Brain microvascular endothelial cell (primary cell): ENCODE measurements at places on chromosomes 3 and 15.

DNA sequence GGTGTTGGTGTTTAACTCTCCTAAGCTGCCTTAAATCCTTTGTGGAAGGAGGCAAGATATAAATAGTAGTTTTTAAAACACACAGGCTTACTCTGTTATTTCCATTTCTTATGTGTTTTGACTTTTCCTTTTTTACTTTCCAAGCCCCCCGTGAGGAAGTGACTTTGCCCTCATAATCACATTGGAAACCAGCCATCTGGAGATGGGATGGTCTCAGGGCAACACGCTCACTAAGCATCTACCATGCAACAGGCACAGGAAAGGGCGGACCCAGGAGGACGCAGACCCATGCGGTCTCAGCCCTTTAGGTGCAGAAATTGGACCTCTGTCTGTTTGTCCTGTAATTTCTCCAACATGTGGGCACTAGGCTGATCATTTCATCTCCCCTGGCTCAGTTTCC is 115.7 kb downstream of the PDZRN3 start:
- no peak for DNase-seq

- no peak for DNase-seq
Measured at GRCh38 chr3:182399978-182400737, 393.1 kb upstream of the ATP11B start.

DNA sequence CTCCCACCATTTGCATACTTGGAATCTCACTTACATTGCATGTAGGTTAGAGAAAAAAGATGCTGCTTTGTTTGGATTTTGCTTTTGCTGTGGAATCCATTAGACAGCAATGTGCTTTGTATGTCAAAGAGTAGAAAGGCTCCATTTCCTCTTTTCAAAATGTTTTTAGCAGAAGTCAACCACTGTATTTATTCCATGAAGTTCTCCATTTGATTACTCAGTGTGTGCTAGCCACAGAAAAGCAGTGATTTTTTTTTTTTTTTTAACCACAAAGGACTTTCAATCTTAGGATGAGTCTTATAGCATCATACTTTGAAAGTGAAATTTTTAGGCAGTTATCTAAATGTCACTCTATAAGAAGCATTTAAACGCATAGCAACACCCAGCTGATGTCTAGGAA is 285.0 kb upstream of the ADAMTS9 start:
- no peak for DNase-seq

DNA sequence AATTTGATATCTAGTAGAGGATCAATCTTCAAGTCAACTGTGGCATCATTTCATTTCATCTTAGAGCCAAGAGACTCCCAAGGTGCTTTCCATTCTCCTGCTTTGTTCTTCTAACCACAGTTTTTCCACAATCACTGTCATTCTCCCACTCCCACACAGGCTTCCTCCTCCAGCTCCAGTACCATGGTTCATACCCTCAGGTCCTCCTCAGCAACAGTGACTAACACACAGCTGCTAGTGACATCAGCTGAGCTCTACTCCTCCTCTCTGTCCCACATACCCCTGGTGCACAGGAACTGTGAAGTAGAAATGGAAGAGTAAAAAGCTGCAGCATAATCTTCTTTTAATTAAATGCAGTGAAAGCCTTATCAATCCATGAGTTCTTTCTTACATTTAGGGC is 200.2 kb upstream of the DPH6 start:
- peak; percentile 66 for DNase-seq

DNA sequence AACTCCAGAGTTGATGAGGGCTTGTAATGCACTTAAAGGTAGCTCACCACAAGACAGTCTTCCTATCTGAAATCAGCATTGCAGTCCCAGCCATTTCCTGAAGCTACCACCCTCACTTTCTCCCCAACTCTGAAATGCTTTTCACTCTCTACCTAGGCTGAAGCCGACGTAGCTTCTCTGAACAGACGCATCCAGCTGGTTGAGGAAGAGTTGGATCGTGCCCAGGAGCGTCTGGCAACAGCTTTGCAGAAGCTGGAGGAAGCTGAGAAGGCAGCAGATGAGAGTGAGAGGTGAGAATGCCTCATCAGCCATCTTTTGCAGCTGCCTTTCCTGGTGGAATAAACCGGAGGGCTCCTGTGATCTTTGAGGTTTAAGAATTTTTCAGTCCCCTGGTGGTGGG is 14.3 kb downstream of the TPM1 start:
- DNase-seq, result no peak

DNA sequence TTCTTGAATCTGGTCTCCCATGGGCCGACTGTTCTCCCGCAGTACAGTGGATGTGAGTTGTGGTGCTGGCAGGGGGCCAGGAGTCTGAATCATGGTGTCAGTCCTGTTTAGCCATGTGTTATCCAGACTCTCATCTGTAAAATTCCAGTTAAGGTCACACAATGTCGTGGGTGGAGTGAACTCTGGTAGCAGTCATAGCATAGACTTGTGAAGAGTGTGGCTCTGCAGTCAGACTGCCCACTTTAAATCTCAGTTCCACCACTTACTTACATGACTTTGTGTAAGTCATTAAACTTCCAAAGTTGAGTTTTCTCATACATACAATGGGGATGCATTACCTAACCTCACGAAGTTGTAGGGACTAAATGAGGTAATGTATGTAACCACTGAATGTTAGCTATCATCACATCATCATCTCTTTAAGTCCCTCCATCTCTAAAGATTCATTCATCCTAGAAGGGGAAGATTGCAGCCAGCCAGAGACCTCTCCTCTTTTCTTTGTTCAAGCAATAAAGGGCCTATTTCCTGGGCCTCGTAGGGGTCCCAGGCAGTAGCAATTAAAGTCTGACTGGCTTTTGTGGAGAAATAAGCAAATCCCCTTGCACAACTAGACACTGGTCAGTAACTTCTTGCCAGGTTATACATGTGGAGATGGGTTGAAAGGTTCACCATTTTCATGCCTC is 93.9 kb downstream of the PCCB start:
- DNase-seq, result peak; percentile 99

DNA sequence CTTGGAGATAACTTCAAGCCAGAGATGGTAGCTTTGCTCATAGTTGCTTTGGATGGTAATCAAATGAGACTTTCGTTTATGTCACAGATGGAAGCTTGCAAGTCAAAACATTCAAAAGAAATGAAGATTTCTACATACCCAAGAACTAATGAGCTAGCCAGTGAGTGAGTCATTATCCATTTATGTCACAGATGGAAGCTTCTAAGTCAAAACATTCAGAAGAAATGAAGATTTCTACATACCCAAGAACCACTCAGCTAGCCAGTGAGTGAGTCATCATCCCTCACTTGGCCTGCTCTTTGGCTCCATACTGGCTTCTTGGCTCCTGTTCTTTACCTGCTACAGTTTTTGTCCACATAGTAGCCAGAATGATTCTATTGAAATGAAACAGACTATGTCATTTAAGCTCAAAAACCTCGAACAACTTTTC is 559.8 kb upstream of the CBLB start:
- peak; percentile 97 for DNase-seq

DNA sequence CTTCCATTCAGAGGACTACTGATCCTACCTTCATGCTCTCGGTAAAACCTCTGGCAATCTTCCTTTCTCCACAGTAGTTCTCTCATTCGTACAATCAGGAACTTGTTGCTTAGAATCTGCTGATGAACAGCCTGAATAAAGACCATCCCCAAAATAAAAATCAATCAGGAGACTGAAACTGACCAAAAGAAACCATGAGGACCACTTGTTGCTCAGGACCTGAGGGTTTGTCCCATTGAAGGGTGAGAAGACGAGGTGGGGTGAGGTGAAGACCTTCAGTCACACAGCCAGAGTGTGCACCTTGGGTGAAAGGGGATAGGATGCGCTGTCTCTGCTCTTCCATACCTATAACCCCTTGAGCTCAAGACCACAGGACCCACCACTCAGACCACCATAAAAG is 36.8 kb downstream of the SPINK8 start:
- DNase-seq, result no peak

GRCh38 chr3:77620009-77620408 is 580.1 kb downstream of the ROBO2 start:
- peak; percentile 17 for DNase-seq

GRCh38 chr3:188686324-188686723 is 485.4 kb upstream of the TPRG1 start:
- DNase-seq, result no peak

GRCh38 chr3:117669774-117670173 is 960.2 kb downstream of the TUSC7 start:
- DNase-seq, result no peak

DNA sequence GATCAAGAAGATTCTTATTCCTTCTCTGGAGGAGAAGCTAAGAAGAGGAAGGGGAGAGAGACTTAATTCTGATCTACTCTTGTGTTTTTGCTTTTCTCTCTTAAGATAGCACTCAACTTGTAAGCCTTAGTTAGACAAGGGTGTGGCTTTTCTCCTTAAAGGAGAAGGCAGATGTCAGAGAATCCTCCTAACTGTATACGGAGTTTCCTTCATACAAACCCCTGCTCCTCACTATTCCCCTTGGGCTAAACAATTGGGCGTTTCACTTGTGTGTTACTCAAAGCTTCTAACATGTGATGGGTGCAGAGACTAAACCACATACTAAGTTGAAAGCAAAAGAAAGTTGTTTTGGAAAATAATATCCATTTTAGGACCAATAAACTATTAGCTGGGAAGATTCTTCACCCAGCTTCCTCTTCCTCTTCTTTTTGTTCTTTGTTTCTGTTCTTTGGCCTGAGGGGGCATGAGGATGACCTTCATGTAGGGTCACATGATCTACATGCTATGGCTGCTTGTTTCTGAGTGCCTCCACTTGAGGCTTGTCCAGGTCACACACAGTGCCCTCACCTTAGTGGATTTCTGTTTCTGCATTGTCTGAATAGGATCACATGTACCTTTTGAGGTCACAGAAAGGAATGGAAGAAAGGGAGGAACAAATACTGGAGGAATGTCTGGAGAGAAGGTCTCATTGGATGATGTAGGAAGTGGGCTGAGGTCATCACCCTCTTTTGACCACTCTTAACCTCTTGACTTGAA is 14.6 kb downstream of the SPINK8 start:
- no peak for DNase-seq

GRCh38 chr3:67118635-67119034 is 120.5 kb downstream of the KBTBD8 start:
- DNase-seq, result no peak

GRCh38 chr3:187958432-187959003 is 195.4 kb upstream of the LPP start:
- no peak for DNase-seq

DNA sequence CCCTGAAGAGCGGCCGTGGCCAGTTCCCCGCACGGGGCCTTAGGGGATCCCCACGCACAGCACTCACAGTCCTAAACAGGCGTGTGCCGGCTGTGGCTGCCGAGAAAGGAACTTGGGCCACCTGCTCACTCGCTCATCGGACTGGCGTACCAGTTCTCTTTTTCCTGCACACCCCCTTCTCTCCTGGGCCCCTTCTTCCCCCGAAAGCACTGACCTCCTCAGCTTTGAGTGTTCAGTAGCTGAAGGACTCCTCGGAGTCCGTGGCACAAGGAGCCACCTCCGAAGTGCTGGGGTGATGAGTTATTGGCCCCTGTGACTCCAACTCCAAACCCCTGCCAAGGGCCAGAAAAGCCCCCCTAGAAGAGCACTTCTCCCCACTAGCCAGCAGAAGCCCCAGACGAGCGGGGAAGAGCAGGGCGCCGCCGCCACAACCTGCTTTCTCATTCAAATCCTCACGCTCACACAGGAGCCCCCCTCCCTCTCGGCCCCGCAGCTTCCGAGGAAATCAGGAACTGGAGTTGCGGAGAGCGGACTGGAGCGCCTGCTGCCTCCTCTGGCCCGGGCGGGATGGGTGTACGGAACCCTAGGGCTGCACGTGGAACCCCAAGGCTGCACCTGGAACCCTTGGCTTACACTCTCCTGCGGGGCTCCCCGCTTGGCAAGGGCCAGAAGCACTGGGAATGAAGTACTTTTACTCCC is at the start of gene PLCH1:
Gene PLCH1, minus strand, starts transcription at position 446 of the 699 bp plus-strand sequence. CDS start 40,847 bp downstream, outside the sequence.
- peak; percentile 47 for DNase-seq

- DNase-seq, result no peak
Measured at GRCh38 chr3:150230037-150230436, 178.1 kb upstream of the TSC22D2 start.

GRCh38 chr15:74040109-74040850 is 42.1 kb downstream of the GOLGA6A start:
- DNase-seq, result peak; percentile 97

- no peak for DNase-seq
Measured at GRCh38 chr3:30986551-30986950, 92.1 kb upstream of the GADL1 start.

- DNase-seq, result peak; percentile 25
Measured at GRCh38 chr15:90592131-90592881, 62.6 kb downstream of the CRTC3 start.

- DNase-seq, result no peak
Measured at GRCh38 chr3:154224866-154225265, 99.4 kb downstream of the DHX36 start.

- peak; percentile 61 for DNase-seq
Measured at GRCh38 chr3:100556673-100557310, 52.6 kb upstream of the ADGRG7 start.

GRCh38 chr3:185658943-185659342 is 72.8 kb downstream of the SENP2 start:
- DNase-seq, result no peak

DNA sequence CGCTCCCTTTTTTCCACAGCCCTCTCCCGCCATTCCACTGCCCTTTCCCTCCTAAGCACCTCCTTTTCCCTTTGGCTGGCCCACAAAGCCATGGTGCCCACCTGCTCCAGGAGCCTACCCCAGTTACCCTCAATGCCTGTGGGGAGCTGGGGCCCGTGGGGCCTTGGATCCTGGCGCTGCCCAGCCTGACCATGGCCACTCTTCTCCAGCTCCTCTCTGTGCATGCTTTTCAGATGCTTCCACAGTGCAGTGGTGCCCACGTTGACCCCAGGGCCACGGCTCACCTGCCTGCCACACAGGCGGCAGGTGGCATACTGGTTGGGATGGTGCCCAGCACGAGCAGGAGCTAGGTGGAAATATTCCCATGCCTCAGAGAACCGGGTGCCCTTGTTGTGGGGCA is 1.5 kb downstream of the ZBED2 start:
- no peak for DNase-seq

- no peak for DNase-seq
Measured at GRCh38 chr15:61184431-61184830, 44.7 kb downstream of the RORA start.

GRCh38 chr15:55879181-55879580 is 114.2 kb downstream of the NEDD4 start:
- no peak for DNase-seq

- no peak for DNase-seq
Measured at GRCh38 chr3:195601382-195601781, 17.6 kb upstream of the APOD start.

GRCh38 chr3:125431912-125432790 is 57.0 kb upstream of the ZNF148 start:
- peak; percentile 2 for DNase-seq
